Cardiac fibroblast (primary cell): ENCODE measurements at places on chromosomes 6 and 20.
A peak's percentile ranks its signal among the peaks of the same experiment; 100 is the strongest.

DNA sequence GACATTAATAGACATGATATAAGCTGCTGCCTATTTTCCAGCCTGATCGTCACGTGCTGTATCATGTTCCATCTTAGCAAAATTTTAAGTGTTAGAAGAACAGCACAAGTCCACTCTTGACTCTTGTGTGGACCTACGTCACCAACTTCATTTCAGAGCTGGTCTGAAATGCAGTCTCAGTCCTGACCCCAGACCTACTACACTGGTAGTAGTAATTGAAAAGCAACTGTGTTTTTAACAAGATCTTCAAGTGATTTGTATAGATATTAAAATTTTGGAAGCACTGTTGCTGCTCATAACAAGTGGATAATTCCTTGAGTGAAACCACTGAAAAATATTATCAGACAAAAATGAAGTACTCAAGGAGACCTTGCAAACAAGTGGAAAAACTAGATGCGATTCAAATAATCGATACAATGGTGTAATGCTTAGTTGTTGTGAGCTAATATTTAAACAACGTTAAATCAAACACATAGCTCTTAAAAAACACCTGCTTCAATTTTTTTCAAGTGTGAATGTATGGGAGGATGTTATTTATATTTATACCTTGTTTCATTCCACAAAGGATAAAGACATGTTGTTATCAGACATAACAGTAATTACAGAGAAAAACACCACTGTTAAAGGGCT, 110.9 kb upstream of the JAG1 start:
- DNase-seq = no peak

DNA sequence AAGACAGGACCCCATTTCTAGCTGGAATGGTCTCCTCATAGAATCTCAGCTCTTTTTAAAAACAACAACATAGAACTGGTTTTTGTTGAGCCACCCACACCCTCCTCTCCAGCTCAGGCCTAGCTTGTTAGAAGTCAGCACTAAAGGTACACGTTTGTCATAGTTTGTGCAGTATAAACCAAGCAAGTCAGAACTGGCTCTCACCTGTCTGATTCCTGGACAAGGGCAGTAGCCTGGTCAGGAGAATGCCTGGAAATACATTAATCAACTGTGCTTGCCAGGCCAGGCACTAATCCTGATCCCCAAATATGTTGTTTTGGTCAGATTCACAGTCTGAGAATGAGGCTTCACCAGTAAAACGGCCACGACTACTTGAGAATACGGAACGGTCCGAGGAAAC, 296.7 kb downstream of the ZFAND3 start:
- DNase-seq = no peak

- DNase-seq = no peak
Observed at GRCh38 chr20:20303320-20303719, 64.6 kb upstream of the INSM1 start.

GRCh38 chr6:71287038-71287437, 1.6 kb upstream of the OGFRL1 start:
- no peak for DNase-seq

DNA sequence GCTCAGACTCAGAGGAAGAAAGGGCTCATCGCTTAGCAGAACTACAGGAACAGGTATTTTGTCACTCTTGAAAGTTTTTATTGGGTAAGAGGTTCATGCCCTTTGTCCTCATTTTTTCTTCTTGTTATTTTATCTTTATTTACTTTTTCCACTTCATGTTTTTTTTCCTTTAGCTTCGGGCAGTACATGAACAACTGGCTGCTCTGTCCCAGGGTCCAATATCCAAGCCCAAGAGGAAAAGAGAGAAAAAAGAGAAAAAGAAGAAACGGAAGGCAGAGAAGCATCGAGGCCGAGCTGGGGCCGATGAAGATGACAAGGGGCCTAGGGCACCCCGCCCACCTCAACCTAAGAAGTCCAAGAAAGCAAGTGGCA, 9.5 kb downstream of the BRD2 start:
- DNase-seq = no peak

DNA sequence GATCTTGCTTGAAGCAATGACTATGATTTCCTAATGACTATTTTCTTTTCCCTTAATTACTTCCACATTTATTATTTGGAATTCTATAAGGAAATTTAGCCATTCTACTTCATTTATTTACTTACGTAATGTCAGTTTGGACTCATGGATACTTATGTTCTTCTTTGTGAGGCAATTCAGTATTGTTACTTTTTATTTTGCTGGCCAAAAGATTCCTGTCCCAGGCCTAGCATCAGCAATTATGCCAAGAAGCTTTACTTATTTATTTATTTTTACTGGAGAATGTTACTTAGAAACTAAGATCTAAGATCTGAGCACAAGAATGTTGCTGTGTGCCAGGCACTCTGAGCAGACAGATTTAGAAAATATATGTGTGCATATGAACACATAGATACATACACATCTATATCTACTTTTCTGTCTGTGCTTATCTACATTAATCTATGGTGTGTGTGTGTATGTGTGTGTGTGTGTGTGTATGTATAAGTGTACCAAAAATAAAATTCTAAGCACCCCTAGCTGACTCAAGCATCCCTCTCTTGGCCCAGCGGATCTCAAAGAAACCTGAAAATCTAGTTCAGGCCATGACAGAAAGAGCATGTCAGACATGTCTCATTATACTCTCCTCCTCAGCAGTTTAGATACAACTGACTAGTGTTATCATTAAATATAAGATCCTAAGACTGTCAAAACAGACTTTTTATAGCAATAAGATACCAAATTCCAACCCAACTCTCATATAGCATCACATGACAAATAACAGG, 640.0 kb upstream of the GJE1 start:
- DNase-seq = no peak

DNA sequence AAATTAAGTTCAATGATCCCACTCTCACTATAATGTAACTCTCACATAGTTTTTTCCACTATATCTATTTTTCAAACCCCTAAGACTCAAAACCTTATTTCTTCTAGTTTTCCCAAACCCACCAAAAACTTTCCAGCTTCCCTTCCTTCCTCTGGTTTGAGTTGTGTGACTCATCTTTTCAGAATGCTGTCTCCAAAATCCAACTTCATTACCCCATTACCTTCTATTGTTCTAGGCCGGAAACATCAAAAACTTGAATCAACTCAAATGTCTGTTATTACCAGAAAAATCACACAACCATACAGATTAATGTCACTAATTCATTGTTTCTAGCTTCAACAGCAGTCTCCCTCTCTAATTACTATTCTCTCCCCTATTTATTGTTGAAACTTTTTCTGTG, 1090.3 kb downstream of the HACE1 start:
- peak; percentile 68 for DNase-seq

- DNase-seq = no peak
Observed at GRCh38 chr6:6366803-6367202, 46.3 kb upstream of the F13A1 start.

GRCh38 chr6:7747433-7747832, 21.5 kb downstream of the BMP6 start:
- no peak for DNase-seq

DNA sequence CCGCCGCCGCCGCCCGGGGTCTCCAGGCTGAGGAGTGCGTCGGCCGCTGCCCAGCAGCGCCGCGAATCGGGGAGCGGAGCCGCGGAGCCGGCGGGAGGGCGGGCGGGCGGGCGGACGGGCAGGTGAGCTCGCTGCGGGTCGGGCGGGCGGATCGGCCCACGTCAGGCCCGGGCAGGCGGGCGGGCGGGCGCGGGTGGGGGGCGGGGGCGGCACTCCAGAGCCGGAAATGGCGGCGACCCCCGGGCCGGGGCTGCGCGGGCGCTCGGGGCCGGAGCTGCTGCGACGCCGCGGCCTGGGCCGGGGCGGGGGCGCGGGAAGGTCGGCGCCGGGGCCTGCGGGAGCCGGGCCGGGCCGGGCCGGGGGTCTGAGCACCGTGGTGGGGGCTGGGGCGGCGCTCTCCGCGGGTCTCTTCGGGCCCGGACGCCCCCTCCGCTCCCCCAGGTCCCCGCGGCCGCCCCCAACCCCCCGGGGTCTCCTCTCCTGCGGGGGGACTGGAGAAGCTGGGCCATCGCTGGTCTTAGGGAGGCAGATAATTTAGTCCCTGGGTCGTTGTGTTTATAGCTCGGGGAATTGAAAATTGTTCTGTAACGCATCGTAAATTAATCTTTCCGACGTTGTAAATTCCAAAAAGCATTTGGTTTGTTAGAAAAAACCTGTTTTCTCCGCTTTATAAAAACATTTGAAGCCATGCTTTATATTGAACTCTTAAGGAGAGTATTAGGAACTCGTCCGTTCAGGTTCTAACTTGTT, 451 bp downstream of the DNAJC5 start:
- no peak for DNase-seq

GRCh38 chr6:105495515-105495914, 92.6 kb upstream of the PREP start:
- no peak for DNase-seq

DNA sequence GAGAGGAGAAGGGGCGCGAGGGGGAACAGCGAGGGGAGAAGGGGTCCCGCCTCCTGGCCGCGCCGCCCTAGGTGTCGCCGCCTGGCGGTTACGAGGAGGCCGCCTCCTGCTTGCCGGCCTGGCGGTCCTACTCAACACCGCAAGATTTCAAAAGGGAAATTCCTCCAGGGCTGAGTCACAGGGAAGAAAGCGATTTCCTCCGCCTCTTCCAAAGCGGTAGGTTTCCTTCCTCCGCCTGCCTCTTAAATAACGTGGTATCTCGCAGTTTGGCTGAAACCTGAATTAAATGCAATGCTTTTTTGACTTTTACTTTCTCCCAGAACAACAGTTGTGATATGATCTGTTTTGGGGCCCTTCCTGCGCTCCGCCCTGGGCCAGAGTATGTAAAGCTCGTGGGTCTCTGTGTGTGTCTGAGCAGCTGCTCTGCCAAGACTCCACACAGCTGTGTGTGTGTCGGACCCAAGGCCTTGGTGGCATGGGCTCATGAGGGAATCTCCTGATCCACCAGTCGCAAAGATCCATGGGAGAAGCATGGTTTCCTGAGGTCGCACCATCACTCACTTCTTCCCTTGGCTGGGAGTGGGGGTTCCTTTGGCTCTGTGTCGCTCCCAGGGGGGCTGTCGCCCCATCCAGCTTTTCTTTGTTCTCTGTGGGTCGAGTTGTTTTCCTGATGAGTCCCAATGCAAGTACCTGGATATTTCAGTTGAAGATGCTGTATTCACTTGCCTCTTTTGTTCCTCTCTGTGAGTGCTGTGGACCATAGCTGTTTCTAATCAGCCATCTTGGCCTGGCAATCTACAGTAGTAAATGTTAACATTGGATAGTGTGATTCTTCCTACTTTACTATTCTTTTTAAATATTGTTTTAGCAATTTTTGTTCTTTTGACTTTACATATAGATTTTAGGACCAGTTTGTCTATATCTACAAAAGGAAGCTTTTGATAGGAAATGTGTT, 31.6 kb upstream of the NOTCH4 start:
- DNase-seq = peak; percentile 95

DNA sequence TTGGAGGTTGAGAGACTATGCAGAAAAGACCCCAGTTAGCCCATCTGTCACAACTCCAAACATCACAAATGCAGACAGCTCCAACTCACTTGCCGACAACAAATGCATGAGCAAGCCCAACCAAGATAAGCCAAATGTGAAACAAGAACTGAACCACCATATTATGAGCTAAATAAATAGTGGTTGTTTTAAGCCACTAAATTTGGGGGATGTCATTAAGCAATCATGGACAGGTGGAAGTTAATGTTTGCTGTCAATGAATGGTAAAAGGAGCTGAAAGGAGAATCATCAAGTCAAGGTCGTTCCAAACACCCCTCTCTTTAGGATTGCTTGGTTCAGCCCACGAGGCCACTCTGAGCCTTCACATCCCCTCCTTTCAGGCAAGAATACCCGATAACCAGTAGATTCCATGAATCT, 71.2 kb upstream of the PLCB4 start:
- DNase-seq = no peak

GRCh38 chr6:85347812-85348211, 102.1 kb upstream of the NT5E start:
- no peak for DNase-seq

DNA sequence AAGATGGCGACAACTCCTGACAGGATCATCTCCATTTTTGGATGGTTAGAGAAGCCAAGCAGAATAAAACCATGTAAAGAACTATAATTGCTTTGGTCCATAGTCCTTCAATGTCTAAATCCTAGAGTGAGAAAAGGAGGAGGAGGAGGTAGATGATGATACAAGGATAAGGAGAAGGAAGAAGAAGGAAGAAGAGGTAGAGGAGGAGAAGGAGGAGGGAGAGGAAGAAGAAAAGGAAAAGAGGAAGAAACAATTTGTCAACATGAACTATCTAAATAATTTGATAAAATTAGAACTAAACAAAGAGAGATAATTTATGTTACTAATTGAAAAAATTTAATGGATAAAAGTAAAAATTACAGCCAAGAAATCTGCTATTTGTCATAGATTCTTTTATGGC, at the start of gene OR2W1:
TSS of gene OR2W1 (minus strand) at position 101 of the 400 bp plus-strand sequence. CDS start at position 101, 0 bp downstream.
- no peak for DNase-seq

- DNase-seq = no peak
Observed at GRCh38 chr20:52684905-52685304, 287.3 kb upstream of the TSHZ2 start.

GRCh38 chr6:52500238-52501129, 76.4 kb downstream of the TRAM2 start:
- DNase-seq = no peak

GRCh38 chr6:124040655-124041054, 237.0 kb downstream of the NKAIN2 start:
- DNase-seq = no peak

DNA sequence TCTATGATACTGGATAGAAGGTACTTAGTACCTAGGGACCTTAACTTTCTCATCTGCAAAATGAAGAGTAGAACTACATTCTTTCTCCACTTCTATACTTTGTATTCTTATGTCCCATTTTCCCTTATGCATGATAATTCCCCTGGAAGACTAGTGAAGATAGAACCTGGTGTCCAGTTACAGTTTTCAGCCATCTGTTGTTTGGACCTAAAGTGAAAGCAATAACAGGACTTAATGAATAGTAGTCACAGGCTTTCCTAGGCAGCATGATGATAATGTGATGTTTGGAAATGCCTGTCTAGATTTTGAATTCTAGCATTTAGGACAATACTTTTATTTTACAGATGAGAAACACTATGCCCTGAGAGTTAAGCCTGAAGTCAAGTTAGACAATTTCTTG, 153.8 kb downstream of the RIMS1 start:
- DNase-seq = no peak

DNA sequence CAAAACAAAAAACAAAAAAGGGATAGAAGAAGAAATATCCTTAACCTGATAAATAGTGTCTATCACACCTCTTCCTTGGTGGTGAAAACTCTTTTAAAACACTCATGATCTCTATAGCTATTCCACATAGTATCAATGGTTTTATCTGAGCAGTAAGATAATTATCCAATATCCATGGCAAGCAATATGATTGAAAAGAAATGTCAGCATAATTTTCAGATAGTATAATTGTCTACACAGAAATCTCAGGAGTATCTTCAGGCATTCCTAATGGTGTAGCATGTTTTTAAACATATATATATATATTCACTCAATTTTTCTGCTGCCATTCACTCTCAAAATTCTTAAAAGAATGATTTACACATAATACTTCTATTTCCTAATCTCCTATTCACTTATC, 938.0 kb upstream of the SLC35B3 start:
- no peak for DNase-seq

DNA sequence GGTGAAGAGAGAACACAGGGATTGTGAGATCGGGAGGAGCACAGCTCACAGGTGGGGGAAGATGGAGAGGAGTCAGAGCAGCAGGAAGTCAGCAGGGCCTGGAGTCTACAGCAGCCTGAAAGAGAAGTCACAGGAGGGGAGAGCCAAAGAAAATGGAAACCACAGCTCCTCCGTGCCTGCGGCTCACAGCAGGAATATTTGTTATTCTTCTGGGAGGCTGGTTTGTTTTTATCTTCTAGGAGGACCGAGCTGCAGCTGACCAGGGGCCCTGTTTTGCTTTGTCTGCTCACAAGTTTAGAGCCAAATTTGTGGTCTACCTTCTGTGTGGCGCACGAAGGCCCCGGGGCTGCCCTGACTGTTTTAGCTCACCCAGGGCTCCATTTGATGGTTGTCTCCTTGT, 81.8 kb downstream of the CLIC5 start:
- DNase-seq = no peak
